ENCODE measurements at places on chromosomes 12 and 14.

DNA sequence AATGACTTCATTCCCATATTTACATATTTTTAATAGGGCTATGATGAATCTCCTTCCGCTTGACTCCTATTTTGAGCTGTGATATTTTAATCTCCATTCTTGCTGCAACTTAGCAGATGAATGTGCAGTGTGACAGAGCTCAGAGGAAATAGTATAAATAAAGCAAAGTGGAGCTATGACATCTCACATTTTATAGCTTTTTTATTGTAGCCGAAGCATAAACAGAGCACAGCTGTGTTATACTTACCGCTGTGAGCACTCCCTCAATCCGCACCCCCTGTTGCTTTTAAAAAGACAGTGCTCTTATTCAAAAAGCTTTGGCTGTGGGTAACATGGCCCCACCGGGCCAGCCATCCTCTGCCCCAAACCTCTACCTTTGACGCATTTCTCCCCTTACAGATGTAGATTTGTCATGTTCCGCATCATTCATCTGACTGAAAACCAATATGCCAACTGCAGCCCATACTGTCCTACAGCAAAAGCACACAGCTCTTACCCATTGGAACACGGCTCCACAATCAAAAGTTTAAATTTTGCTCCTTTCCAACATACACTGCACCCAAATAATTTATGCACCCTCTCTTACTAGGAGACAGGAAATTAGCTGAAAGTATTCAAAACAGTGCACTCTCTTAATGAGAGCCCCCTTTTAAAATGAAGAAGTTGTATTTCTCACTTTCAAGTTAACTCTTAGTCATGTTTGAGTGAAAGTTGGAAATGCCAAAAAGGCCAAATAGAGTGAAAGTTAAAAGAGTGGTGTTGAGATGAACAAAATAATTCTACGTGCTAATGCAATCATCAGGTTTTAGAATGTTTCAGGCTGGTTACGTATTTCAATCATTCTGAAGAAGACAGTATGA is 429.3 kb upstream of the SOX5 start:
- no peak for DNase-seq

GRCh38 chr14:72094844-72095582 is 162.8 kb downstream of the RGS6 start:
- no peak for DNase-seq

DNA sequence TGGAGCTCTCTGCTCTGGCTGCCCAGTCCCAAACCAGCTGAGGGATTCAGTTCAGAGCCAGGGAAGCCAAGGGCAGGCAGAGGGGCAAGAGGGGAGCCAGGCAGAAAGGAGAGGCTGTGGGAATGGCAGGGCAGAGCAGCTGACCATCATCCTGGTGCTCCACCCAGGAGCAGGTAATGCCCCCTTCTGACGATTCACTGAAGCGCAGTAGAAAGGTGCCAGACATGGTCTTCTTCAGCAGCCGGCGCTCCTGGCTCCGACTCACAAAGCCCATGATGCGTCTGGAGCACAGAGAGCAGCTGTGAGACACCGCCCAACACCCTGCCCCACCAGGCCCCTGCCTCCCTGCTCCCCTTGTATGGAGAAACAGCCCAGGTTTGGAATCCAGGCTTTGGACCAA is 8.0 kb downstream of the IL23A start:
- no peak for DNase-seq

DNA sequence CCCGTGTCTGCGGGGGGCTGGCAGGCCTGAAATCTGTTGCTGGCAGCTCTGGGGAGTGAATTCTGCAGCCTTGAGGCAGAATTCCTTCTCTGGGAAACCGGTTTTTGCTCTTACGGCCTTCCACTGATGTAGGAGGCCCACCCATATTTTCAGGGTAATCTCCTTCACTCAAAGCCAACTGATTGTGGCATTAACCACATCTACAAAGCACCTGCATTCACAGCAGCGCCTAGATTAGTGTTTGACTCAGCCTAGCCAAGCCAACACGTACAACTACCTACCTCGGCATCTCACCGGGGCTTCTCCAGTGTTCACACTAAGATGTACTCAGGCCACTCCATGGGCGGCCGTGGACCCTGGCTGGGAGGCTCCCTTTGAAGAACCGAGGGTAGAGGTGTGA is 15.8 kb downstream of the C12orf43 start:
- DNase-seq = no peak

DNA sequence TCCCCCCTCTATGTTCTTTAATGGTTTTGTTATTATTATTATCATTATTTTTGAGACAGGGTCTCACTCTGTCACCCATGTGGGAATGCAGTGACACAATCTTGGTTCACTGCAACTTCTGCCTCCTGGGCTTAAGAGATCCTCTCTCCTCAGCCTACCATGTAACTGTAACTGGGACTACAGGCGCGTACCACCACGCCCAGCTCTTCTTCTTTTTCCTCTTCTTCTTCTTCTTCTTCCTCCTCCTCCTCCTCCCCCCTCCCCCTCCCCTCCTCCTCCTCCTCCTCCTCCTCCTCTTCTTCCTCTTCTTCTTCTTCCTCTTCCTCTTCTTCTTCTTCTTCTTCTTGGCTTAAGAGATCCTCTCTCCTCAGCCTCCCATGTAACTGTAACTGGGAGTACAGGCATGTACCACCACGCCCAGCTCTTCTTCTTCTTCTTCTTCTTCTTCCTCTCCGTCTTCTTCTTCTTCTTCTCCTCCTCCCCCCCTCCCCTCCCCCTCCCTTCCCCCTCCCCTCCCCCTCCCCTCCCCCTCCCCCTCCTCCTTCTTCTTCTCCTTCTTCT is 5.4 kb upstream of the KRT7 start:
- DNase-seq = no peak

GRCh38 chr12:91185421-91185820 is 2.8 kb upstream of the DCN start:
- no peak for DNase-seq

DNA sequence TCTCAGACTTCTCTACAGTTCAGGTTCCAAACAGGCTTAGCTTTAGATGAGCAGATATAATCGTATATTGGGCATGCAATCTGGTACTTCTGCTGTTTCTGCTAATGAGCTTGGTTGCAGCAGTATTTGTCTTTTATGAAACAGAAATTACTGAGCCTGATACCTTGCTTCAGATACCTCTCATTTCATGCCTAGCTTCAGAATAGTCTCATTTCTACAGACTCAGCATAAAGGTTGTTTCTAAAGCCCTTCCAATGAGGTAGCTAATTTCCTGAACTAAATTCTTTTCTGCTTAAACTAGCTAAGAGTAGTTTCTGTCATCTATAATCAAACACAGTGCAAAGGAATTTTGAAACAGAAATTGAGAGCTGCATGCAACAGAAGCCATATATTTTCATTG is 275.0 kb upstream of the KITLG start:
- no peak for DNase-seq

DNA sequence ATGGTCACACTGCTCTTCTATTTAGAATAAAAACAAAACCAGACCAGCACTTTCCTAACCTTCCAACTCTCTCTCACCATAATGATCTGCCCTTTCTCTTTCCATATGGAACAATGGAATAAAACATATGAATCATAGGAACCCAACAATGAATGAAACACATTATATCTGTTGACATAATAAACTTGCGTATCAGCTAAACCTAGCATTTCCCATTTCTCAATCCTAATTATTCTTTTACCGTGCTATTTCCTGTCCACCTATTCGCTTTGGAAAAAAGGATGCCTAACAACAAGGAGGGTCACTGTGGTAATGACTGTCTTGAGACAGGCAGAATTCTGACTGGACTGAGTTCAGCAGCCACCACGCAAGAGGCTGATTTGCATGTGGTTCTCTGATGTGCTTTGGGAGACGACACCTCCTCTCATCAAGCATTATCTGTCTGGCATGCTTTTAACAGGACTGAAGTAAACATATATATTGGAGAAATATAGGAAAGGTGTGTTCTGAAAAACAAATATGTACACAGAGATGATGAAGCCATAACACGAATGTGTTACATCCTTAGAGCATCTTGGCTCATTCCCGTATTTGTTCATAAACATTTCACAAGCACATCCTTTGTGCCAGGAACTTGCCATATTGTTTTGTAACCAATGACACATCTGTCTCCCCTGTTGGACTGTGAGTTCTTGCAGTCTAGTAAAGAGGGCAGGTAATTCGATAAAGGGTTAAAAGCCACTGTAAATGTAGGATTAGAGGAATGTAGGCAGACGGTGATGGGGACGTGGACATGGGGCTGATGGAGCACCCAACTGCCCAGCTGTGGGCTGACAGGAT is 87.7 kb downstream of the PTPRB start:
- DNase-seq = no peak

DNA sequence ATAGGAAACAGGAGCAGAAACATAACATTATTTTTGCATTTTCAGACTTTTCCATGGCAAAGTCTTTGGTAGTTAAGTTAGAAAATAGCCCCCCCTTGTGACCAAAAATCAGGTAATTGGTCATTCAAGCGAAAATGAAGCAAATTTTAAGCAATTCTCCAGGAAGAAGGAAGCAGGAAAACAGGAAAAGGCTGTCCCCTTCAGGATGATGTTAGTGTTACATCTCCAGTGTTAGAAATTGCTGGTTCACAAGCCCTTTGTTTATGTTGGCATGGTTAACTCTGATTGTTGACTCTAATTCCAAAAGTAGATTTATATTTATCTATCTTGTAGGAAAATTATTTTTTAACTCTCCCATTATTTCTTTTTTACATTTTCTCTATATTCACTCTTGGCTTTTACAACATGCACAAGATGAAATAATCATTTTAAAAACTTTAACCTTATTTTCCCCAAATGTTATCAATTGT is 18.8 kb upstream of the GAS2L3 start:
- no peak for DNase-seq

GRCh38 chr14:96965885-96966595 is 168.9 kb downstream of the VRK1 start:
- DNase-seq = no peak

DNA sequence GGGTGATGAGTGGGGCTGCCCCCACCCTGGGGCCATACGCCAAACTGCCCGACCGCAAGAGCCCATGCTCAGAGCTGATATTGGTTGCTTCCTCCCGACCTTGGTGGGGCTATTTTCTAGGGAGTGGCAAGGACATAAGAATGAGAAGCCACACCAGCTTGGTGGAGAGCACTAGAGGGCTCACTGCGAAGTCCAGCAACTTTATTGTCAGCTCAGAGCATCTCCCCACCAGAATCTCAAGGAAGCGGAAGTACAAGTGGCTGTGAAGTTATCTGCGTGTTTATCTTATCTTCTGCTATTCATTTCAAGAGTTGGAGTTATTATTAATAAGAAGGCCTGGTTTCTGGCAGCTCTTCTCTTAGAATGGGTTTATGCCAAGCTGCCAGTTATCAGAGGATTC is 4.9 kb upstream of the PLXNC1 start:
- DNase-seq = no peak

- no peak for DNase-seq
These were observed 122.5 kb downstream of the SLC15A5 start for GRCh38 chr12:16154990-16155389.

GRCh38 chr14:80536456-80536855 is 325.2 kb upstream of the DIO2 start:
- no peak for DNase-seq

DNA sequence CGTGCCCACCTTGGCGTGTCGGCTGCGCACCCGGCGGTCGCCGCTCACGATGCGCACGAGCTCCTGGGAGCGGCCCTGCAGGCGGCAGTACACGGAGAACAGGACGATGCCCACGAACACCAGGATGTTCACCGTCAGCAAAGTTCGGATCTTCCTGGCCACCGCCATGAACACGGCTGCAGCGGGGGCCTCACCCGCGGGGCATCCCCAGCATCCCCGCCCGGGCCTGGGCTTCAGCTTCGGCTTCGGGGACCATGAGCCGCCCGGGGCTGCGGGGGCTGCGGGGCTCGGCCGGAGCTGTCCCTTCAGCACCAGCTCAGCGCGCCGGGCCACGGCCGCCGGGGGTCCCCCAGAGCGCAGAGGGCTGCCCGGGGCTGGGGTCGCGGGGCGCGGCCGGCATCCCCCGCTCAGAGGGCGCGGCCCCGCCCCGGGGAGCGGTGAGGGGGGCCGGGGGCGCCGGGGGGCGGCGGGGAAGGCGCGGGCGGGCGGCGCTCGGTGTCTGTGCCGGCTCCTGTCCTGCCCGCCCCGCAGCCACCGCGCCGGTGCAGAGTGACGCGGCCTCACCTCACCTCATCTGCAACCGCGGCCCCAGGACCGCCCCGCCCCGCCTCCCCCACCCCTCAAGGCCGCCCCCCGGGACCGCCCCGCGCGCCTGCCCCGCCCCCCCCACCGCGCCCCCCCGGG is at the start of gene GALNT9:
GALNT9 (minus strand) TSS at position 554 of the 684 bp plus-strand sequence; CDS start at position 168, 386 bp downstream.
- DNase-seq = no peak

- no peak for DNase-seq
These were observed 173.9 kb downstream of the TSPAN9 start for GRCh38 chr12:3251067-3251466.

GRCh38 chr14:62734831-62735230 is 310.4 kb downstream of the KCNH5 start:
- DNase-seq = no peak

DNA sequence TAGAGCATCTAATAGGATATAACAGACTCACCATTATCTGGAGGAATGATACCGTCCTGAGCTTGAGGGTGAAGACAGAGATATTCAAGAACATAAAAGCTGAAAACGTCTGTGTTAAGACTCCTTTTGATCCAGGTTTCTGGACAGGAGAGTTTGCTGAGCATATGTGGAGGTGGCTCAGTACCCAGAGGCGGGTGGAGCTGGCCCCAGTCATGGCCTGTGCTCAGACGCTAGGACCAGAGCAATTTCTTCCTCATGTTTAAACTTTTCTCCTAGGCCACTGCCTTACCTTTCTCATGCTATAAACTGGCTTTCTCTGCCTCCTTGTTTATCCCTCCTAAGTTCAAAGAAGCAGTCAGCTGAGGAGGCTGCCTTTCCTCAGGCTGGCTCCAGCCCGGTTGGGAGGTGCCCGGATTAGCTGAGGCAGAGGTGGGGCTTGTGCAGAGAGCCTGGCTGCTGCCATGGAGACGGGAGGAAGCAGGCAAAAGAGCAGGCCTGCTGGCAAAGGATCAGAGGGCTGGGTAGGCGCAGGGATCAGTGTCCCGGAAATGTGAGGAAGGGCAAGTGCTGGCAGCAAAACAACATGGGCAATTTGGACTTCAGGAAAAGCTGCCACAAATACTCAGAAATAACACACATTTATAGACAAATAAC is 13.7 kb downstream of the COA8 start:
- DNase-seq = no peak

DNA sequence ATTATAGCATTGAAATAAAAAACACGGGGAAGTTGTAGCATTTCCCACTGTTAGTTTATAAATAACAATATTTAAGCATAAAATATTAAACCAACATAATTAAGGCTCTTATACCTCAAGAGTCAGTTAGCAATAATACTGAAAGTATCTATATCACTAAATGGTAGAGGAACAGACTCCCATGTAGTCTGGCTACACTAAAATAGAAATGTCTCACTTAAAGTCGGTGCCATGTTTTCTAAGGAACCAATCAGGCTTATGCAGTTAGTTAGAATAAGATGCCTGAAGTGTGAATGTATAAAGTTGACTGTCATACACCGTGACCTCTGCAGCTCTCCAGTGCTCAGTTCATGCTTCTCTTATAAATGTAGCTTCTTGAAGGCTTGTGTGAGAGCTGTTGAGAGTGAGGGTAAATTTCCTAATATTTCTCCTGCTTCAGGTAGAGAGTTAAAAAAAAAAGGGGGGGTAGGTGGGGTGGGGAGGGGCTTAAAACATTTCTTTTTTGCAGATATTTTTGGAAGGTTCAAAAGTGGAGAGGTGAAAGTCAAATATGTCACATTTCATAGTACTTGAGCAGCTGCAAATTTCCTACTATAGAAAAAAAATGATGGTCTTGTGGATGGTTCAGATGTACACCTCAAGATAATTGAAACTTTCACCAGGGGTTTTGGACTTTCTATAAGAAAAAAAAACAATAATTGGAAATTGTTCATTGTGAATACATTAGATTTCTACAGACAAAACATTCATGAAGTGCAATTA is 64.5 kb downstream of the PTCSC3 start:
- no peak for DNase-seq

GRCh38 chr14:58239244-58240195 is 5.1 kb upstream of the PSMA3 start:
- peak; percentile 61 for DNase-seq

Measured in activated T-helper 1 cell treated with anti-CD3 and anti-CD28 coated beads, Interleukin-2, amount 50 U/mL, for 16 hours (primary cell).